ENCODE measurements at places on chromosomes 3 and 15.

DNA sequence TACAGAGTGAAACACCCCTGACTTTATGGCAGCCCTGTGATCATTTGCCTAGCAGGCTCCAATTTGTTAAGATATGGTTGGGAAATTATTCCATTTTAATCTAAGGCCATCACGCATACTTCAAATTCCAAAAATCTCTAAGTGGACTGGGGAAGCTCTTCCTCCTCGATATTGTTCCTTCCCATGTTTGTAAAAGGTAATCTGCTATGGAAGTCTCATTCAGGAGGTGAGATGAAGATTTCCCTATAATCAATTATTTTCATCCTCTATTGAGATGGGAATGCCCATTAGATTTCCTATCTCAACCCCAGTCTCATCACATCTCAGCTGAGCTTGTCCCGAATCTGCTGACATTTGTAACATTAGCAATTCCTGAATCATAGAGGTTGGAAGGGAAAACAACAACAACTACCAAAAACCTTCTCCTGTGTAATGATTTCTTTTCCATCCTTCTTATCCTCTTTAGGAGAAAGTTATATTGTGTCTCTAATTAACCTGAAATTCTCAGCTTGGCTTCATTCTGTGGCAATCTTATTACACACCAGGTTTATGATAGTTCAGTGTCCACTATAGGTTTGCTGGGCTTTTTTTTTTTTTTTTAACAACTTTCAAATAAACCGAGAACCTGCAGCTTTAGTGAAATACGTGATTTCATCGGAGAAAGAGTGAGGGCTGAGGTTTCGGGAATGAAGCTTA lies 2.2 kb upstream of the NR2F2 start:
- no peak for DNase-seq

- DNase-seq, result no peak
These were observed 27.0 kb upstream of the MUC4 start for GRCh38 chr3:195838714-195839113.

DNA sequence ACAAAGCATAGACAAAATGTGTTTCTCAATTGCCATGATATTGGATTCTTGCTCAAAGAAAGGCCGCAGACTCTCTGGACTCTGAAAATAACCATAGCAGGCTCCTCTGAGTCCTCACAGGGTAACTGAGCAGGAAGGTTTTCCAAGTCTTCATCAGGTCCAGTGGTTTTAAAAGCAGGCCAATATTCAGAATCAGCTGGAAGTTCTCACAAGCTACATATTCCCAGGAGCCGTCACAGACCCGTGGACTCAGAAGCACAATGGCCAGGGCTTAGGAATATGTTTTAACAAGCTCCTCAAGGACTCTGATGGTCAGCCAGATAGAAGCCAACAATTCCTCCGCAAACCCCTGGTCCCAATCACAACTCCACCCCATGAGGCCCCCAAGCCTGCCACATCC lies 256.1 kb upstream of the ADAMTS9 start:
- DNase-seq, result no peak

DNA sequence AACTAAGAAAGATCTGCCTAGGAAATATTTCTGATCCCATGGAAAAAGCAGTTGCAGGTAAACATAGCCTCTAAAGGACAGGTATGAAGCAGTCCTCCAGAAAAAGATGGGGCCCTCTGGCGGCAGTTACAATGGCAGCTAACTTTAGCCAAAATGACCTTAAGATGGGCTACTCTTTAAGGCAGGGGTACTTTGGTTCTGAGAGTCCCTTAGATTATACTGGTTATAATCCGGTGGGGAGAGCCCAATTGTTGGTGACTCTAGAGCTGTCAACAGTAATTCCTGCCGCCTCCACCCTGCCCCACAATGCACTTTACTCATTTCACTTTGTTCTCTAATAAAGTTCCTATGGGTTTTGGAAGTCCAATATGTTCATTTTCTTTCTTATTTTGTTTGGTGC lies 412.8 kb upstream of the WNT5A start:
- no peak for DNase-seq

Data from activated T-helper 9 cell treated with anti-CD3 and anti-CD28 coated beads, Interleukin-2, amount 50 U/mL, for 16 hours (primary cell).